ENCODE measurements at places on chromosomes 3 and 15. TPM values are rescaled to one million over a fixed set of nuclear protein-coding genes. Genes with fewer than 3 reads are reported as not detected.

CXCR6 gene
- 4.0 TPM for total RNA-seq

MAGEL2 gene
- total RNA-seq, result not detected

SAMMSON gene
- total RNA-seq, result not detected

FOXB1 gene
- total RNA-seq, result 1.5 TPM

KLF15 gene
- total RNA-seq, result 0.40 TPM

TP63 gene
- total RNA-seq, result 0.52 TPM

ADGRG7 gene
- total RNA-seq, result not detected

MUC20 gene
- 0.78 TPM for total RNA-seq

ROPN1 gene
- total RNA-seq, result not detected

- DNase-seq, result no peak
Observed at GRCh38 chr3:4712109-4712508, 219.0 kb downstream of the ITPR1 start.

- DNase-seq, result no peak
Observed at GRCh38 chr3:62201438-62202035, 171.8 kb downstream of the FEZF2 start.

DNA sequence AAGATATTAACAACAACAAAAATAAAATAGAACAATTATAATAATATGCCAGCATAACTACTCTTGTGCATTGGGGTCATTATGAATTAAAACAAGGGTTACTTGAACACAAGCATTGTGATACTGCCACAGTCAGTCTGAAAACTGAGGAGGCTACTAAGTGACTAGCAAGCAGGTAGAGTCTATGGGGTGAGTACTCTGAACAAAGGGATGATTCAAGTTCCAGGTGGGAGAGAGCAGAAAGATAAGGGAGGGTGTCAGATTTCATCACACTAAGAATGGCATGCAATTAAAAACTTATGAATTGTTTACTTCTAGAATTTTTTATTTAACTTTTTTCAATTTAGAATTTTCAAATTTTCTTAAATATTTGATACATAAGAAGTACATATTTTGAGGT is 754.4 kb upstream of the GOLIM4 start:
- no peak for DNase-seq

GRCh38 chr15:50943638-50944037 is 35.2 kb downstream of the AP4E1 start:
- DNase-seq, result no peak

DNA sequence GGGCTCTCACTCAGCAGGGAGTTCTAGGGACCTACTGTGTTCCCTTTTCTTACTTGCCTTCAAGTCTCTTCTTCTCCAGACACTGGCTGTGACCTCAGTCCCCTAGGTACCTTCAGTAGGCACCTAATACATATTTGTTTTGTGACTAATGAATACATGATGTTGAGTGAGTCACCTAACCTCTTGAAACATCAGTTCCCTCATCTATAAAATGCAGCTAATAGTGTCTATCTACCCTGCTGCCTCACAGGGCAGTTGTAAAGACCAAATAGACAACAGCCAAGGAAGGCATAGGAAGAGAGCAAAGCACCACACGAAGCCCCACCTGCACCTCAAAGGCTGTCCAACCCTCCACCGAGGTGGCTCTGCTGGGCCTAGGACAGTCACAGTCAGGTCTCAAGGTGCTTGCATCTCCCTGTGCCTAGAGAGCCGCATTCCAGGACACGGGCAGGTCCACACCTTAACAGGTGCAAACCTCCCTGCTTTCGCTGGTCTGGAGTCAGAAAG is 29.1 kb downstream of the DAPK2 start:
- DNase-seq, result no peak

DNA sequence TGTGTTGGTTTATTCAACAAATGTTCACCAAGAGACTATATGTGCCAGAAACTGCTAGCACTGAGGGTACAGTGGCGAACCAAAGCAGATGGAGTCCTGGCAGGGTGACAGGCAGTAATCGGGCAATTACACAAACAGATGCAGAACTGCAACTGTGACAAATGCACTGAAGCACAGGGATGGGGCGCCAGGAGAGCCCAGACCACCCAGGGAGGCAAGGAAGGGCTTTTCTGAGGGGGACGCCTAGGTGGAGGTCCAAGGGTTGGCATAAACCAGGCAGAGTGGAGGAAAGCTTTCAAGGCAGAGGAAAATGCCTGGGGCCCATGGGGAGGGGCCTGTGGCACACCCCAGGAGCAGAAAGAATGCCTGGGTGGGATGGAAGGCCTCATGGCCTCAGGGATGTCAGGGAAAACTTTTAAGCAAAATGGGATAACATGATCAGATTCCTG is 5.5 kb downstream of the DIS3L start:
- DNase-seq, result no peak

DNA sequence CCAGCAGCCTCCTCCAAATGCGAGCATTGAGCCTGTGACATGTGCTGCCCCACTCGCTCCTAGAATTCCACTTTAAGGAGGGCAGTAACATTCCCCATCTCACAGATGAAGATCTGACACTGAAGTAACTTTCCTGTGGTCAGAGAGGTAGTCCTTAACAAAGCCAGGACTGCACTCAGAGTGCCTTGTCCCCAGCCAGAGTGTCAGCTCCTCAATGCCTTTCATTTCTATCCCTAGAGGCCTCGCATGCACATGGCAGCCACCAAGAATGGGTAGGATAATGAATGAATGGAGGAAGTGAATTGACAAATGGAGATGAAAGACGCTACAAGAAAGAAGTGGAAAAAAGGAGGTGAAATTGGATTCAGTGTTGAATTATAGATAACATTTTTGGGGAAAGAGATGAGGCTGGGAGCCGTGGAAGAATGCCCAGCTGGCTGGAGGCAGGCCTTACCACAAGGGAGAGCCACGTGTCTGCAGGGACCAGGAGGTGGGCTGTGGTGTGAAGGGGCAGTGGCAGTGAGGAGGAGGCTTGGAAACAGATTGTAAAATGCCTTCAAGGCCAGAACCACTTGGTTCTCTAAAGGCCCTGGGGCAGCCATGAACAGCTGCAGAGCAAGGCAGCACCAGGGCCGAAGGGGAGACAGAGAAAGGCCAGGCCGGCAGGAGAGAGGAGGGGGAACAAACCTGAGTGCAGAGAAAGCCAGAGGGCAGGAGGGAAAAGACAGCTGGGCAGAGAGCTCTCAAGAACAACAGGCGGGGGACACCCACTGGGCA is 10.4 kb downstream of the CFAP92 start:
- DNase-seq, result no peak

DNA sequence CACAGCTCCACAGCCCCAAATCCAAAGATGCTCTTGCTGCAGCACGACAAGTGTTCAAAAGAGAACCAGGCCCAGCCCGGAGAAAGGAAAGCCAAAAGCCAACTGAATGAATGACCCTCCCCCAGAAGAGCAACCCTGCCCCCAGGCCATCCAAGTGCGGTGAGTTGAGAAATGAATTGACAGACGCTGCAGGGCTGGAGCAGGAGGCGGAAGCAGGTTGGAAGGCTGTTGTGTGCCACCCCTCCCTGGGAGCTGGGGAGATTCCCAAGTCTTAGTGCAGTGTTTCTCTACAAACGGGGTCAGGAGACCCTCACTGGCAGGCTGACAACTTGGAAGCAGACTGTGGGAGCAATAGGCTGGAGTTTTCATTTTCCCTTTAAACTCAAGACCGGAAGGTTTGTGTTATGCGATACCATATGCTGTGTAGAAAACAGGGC is 3.5 kb upstream of the SPTBN5 start:
- DNase-seq, result no peak

GRCh38 chr3:195105841-195106417 is 165.0 kb downstream of the XXYLT1 start:
- DNase-seq, result no peak

- DNase-seq, result no peak
Observed at GRCh38 chr3:45259133-45259532, 33.0 kb upstream of the TMEM158 start.

- no peak for DNase-seq
Observed at GRCh38 chr15:82848241-82848993, 39.0 kb downstream of the WHAMM start.

DNA sequence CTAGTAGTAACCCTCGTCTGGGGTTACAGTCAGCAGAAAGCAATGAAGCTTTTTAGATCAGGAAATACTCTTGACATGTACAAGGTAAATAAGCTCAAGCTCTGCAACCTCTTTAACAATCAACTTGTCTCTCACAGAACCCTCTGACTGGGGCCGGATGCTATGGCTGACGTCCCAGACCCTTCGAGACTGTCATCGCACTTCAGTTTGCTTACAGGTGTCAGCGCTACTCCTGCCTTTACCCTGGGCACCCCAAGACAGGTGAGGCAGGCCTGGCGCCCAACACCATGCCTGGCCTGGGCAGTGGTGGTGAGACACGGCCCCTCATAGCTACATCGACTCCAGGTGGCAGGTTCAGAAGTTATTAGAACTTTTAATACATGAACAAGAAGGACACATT is 30.6 kb downstream of the LRRFIP2 start:
- no peak for DNase-seq

DNA sequence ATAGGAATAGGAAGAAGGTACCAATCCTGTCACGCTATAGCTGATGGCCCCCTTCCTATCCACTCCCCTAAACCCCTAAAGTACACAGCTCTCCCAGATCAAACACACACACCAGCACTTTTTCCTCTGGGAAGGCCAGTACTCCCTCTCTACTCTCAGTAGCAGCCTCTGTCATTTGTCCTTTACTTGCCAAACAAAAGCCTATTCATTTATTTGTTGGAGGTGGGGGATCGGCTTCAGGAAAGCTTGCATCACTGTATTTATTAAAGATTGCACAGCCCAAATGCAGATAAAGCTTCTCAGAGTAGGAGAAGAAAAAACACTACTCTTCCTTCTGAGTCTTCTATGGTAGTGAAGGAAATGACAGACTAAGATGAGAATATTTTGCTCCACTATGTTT is 429.7 kb upstream of the RASGRP1 start:
- DNase-seq, result no peak

- DNase-seq, result no peak
Observed at GRCh38 chr3:106261396-106261795, 392.6 kb upstream of the CBLB start.
